Activated CD4-positive, alpha-beta T cell treated with anti-CD3 and anti-CD28 coated beads for 4 hours (primary cell): ENCODE measurements at places on chromosomes 11 and 22.

DNA sequence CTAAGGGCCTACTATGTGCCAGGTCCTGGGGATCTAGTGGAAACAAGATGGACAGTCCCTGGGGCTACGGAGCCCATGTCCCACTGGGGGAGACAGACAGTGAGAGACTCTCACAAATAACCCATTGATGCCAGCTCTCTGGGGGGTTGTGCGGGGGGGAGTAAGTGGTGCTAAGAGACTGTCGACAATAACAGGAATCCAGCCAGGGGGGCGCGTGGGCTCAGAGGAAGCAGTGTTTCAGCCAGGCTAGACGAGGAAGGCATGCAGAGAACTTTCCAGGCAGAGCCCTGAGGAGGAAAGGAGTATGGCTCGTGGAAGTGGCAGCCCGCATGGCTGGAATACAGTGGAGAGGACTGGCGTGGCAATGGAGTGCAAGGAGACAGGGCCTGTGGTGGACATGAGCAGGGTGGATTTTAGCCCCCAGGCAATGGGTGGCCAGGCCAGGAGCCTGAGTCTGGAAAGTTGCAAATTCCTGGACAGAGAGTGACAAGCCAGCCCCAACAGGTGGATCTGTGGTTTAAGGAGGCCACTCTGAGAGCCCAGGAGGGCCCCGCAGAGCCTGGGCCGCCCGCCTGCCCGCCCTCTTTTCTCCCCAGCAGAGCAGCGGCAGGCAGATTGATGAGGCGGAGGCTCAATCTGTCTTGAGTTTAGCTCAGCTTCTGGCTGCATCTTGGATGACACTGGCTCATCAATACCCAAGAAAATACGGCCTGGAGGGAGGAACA lies 40.0 kb upstream of the TCF20 start:
- DNase-seq = no peak

DNA sequence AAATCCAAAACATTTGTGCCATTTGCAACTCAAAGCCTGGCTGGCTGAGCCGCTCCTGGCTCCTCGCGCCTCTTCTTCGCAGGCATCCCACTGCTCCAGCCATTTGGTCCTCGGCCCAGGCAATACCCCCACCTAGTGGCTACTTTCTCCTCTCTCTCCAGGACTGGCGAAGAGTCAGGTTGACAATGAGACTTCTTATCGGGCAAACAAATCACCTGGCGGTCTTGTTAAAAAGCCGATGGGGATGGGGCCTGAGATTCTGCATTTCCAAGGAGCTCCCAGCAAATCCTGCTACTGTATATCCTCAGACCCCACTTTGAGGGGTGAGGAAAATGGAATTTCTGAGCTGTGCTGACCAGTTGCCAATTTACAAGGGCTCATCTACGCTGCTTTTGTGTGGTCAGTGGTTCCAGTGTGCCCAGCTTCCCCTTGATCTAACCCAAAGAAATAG lies 89.0 kb downstream of the ISX start:
- DNase-seq = no peak

- no peak for DNase-seq
These were observed 102.3 kb downstream of the CHST1 start for GRCh38 chr11:45563171-45563570.

DNA sequence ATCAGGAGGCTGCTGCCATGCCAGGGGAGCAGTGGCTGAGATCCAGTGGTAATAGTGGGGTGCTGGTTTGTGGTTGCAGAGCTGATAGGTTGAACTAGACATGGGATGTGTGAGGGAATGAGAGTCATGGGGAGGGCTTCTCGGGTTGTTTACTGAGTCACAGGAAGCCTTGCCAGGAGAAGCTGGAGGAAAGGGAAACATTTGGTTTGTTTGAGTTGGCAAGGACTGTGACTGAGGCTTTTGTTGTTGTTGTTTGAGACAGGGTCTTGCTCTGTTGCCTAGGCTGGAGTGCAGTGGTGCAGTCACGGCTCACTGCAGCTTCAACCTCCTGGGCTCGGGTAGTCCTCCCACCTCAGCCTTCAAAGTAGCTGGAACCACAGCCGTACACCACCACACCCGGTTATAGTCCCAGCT lies 49.3 kb downstream of the CABIN1 start:
- DNase-seq = no peak
